Suppressor macrophage (primary cell): ENCODE measurements at places on chromosomes 3 and 15.

DNA sequence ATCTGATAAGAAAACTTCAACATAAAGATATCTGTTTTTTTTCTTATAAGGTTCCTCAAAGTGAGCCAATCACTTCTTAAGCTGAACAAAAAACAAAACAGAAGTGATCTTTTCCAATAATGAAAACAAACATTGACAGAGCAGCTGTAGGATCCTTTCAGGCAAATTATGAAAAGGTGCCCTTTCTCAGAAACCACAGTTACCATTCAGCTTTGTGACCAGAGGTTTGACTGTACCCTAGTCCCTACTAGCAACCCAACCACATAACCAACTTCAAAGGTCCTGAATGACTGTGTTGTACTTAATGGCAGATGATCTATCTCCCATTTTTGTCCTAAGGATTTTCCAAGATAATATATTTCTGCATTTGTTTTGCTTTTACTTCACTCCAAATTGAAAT is 39.4 kb upstream of the CCR2 start:
- DNase-seq: no peak

GRCh38 chr3:149472030-149472797 is 2.3 kb upstream of the TM4SF4 start:
- DNase-seq: no peak

DNA sequence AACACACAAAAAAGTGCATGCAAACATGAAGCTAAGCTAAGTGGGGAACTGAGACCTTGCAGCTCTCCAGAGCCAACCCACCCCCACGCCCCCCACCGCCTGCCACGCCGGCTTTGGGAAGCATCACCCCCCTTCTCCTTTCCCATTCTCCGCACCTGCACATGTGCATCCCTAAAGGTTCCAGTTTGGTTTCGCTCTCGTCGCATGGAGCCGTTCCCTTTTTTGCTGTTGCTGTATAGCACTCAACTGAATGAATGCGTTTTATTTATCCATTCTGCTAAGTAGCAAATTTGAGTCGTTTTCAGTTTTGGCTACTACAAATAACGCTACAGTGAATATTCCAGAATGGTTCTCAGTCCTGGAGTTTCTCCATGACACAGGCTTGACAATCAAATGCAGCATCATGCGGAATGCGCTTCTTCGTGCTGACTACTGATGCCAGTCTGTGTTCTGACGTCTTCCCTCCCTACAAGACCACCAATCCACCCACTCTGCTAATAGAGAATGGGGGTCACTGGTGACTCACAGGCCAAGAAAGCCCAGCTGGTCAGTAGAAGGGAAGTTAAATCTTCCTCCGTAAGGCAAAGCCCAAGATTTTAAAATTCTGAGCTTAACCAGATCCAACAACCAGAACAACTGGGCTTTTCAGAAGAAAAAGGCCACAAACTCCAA is 115.3 kb downstream of the XXYLT1 start:
- no peak for DNase-seq

GRCh38 chr3:46564190-46565021 is 1.7 kb downstream of the LRRC2 start:
- no peak for DNase-seq

GRCh38 chr3:43095370-43095769 is 10.5 kb downstream of the POMGNT2 start:
- DNase-seq: no peak

- DNase-seq: no peak
Measured at GRCh38 chr15:52408823-52409222, 113.2 kb upstream of the MYO5C start.

GRCh38 chr3:177329854-177330253 is 132.6 kb upstream of the TBL1XR1 start:
- no peak for DNase-seq
